ENCODE measurements at places on chromosomes 16 and 17. TPM values are rescaled to one million over a fixed set of nuclear protein-coding genes. Genes with fewer than 3 reads are reported as not detected.

Gene NACA2
- total RNA-seq: 0.13 TPM

Gene MEOX1
- total RNA-seq: 0.07 TPM

Gene HBZ
- not detected for total RNA-seq

Gene SIRT7
- 12.8 TPM for total RNA-seq

Gene MT1G
- not detected for total RNA-seq

Gene COX4I1
- 298 TPM for total RNA-seq

Gene CALCOCO2
- 47.5 TPM for total RNA-seq

Gene CCDC144A
- total RNA-seq: 8.8 TPM

Gene KRTAP17-1
- total RNA-seq: not detected

Gene CHMP1A
- total RNA-seq: 61.9 TPM

Gene CDRT4
- 3.4 TPM for total RNA-seq

Gene CENPT
- 23.2 TPM for total RNA-seq

Gene BCL6B
- 0.20 TPM for total RNA-seq

Gene KRT20
- not detected for total RNA-seq

Gene MARF1
- total RNA-seq: 24.7 TPM

Gene SLC7A6OS
- total RNA-seq: 13.0 TPM

Gene SLC16A6
- 0.17 TPM for total RNA-seq

Gene TLCD2
- 3.8 TPM for total RNA-seq

Gene ITGA2B
- total RNA-seq: 0.30 TPM

Gene SLFN14
- total RNA-seq: not detected

Gene HOXB9
- not detected for total RNA-seq

Gene LLGL2
- total RNA-seq: 0.46 TPM

Gene HSF5
- not detected for total RNA-seq

Gene ZNF287
- 6.6 TPM for total RNA-seq

Gene FN3KRP
- 16.5 TPM for total RNA-seq

Gene CRHR1
- not detected for total RNA-seq

Gene IRX3
- 0.10 TPM for total RNA-seq

Gene MGAT5B
- total RNA-seq: 0.33 TPM

Gene PLA2G10
- total RNA-seq: not detected

Gene IGF2BP1
- 4.3 TPM for total RNA-seq

Gene LPCAT2
- total RNA-seq: 16.2 TPM

Gene KCNJ12
- total RNA-seq: 4.5 TPM

Gene MYL11
- total RNA-seq: not detected

Gene RAD51D
- 6.1 TPM for total RNA-seq

Gene GUCY2D
- not detected for total RNA-seq

Gene COL1A1
- 2,981 TPM for total RNA-seq

Gene RND2
- 0.20 TPM for total RNA-seq

Gene CDH8
- total RNA-seq: 0.13 TPM

Gene DNAAF8
- total RNA-seq: 1.2 TPM

Gene WFIKKN1
- 0.26 TPM for total RNA-seq

Gene NXN
- 27.1 TPM for total RNA-seq

Gene SMIM36
- total RNA-seq: not detected

Gene USP22
- 244 TPM for total RNA-seq

Gene DUSP14
- total RNA-seq: 49.6 TPM

Gene HOXB5
- total RNA-seq: 0.50 TPM
